CD4-positive, alpha-beta T cell treated with Interleukin-2 at 100 ng/mL for 4 hours (primary cell): ENCODE measurements at places on chromosomes 6 and 20.

DNA sequence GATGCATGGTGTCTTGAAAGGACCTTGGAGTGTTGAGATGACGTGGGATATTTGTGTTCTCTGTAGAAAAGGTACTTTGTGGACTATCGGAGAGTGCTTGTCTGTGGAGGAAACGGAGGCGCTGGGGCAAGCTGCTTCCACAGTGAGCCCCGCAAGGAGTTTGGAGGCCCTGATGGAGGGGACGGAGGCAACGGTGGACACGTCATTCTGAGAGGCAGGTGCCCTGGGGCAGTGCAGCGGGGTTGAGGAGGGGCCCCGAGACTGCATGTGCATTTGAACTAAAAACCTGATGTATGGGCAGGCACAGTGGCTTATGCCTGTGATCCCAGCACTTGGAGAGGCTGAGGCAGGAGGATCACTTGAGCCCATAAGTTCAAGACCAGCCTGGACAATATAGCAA, 12.9 kb downstream of the MTG2 start:
- DNase-seq: no peak

DNA sequence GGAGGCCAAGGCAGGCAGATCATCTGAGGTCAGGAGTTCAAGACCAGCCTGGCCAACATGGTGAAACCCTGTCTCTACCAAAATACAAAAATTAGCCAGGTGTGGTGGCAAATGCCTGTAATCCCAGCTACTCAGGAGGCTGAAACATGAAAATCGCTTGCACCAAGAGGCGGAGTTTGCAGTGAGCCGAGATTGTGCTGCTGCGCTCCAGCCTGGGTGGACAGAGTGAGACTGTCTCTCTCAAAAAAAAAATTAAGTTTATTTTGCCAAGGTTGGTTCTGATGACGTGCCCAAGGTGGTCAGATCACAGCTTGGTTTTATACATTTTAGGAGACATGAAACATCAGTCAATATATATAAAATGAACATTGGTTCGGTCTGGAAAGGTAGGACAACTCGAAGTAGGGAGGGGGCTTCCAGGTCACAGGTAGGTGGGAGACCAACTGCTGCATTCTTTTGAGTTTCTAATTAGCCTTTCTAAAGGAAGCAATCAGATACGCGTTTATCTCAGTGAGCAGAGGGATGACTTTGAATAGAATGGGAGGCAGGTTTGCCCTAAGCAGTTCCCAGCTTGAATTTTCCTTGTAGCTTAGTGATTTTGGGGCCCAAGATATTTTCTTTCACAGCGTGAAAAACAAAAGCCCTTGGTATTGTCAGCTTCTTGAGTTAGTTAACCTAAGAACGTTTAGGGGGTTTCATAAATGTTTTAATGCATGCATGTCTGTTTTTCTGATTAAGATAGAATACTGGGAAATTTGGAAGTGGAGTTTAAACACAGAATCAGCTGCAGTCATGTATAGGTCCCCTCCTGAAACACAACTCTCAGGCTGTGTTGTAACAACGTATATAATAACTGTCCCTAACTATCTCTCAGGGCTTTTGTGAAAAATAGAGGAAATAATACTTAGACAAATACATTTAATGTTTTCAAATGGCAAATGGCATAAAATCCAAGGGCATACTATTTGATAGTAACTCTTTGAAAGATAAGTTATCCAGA, 16.7 kb downstream of the ACOT13 start:
- no peak for DNase-seq

DNA sequence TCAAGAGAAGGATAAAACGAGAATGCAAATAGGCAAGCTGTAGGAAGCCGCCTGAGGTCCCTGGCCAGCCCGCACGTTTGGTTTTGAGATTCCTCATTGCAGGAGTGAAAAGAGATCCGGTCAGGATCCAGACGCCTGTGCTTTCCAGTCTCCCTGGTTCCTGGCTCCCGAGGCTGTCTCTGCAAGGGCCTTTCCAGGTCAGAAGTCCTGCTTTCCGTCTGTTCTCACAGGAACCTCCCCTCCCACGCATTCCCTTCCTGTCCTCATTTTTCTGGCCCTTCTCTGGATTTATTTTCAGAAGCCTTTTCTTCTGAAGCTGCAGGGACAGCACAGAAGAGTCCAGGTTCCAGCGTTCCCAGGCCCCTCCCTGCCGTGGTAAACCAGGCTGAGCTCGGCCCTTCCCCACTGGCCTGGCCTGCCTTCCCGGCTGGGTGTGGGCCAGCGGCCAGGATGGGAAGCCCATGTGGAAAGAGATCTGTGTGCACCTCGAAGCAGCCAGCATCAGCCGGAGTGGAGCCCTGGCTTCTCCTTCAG, 54.0 kb downstream of the TMEM242 start:
- DNase-seq: no peak

DNA sequence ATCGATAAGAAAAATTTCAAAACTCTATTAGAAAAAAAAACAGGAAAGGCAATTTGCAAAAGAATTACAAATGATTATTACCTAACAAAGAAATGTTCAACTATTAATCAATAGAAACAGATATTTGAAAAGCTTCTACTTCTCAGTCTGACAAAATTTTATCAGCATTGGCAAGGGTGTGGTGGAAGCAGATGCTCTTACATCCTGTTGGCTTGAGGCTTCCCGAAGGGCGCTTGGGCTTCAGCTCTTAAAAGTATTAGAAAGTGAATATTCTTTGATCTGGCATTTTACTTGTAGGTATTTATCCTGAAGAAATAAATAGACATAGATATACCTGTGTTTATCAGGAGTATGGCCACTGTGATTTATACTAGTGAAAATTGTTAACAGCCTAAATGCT, 38.7 kb downstream of the SLC35D3 start:
- DNase-seq: no peak

DNA sequence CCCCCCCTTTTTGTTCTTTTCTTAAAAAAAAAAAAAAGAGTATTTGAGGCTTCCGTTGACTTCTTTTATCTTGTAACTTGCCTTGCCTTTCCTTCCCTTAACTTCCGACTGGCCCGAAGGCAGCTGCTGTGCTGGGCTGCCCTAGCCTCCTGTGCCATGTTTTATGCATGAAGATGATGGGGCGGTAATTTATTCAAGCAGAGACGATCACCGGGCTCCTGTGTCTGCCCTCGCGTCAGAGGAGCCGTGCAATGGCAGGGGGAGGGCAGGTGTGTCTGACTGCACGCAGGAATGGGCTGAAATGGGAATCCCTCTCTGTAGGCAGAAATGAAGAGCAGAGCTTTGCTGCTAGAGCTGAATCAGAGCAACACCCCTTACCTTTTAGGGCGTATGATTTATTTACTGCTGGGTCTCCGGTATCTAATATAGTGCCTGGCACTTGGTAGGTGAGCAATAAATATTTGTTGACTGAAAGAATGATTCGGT, 106.3 kb upstream of the RIPOR2 start:
- peak; percentile 66 for DNase-seq

DNA sequence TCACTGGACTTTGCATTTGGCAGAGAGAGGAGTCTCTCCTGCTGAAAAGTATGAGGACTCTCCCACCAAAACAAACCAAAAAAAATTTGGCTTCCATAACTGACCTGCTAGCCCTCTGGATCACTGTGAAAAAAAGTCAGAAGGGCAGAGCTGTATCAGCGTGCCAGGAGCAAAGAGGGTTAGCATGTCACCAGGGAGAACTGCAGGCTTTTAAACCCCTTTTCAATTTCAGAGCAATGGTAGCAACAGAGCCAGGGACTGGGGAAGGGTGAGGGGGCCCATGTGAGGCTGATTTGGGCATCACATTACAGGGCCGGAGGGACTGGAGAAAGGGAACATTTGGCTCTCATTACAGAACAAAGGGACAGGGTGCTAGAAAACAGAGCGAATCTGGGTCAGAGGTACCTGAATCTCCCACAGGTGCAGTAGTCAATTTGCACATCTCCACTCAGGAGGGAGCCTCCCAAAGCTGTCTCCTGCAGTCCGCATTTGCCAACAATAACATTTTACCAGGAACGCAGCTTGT, 185.7 kb upstream of the EYA4 start:
- no peak for DNase-seq

GRCh38 chr6:157952861-157953351, 28.8 kb upstream of the SYNJ2 start:
- DNase-seq: no peak
